ENCODE measurements at places on chromosomes 2 and 18.

DNA sequence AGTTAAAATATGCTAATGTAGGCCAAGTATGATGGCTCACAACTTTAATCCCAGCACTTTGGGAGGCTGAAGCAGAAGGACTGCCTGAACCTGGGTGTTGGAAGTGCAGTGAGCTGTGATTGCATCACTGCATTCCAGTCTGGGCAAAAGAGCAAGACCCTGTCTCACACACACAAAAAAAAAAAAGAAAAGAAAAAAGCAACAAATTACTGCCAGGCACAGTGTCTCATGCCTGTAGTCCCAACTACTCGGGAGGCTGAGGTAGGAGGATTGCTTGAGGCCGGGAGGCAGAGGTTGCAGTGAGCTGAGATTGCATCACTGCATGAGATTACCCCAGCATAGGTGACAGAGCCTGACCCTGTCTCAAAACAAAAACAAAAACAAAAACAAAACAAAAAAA is 110.6 kb downstream of the PRELID3A start:
- peak; percentile 57 for DNase-seq

DNA sequence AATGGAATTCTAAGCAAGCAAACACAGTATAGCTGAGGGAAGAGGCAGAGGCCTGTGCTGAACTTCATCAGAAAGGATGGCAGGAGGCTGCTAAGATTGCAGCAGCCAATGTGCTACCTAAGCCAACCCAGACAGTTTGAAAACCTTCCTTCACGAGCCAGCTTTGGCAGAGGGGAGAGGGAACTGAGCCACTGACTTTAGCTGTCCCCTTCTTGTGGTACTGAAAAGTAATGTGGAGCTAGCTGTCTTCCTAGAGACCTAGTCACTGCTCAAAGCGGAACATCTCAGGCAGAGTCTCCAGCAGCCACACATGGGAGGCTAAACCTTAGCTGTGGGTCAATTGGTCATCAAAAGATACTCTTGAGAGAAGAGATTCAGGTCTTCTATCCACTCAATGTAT is 419.0 kb downstream of the FBXO15 start:
- DNase-seq, result peak; percentile 18

- DNase-seq, result peak; percentile 43
Observed at GRCh38 chr18:31041271-31042083, 1.1 kb downstream of the DSC3 start.

GRCh38 chr2:158130832-158131473 is 29.3 kb downstream of the UPP2 start:
- DNase-seq, result no peak

- DNase-seq, result no peak
Observed at GRCh38 chr2:196987298-196987648, 60.8 kb upstream of the PGAP1 start.

DNA sequence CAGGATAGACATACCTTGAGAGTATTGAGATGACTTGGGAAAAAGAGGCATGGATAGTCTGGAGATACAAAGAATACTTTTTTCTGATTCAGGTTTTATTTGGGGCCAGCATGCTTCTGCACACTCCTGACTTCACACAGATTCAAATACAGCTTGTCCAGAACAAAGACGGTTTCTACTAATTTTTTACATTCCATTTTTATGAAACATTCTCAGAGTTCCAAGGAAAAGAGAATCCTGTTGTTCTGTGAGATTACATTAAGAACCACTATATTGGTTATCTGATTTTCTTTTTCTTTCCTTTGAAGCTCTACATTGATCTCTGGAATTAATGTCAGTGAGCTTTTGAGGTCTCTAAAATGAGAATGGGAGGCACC is 41.0 kb downstream of the PTPRM start:
- DNase-seq, result no peak

- DNase-seq, result no peak
Observed at GRCh38 chr2:205865905-205866441, 183.7 kb downstream of the NRP2 start.

DNA sequence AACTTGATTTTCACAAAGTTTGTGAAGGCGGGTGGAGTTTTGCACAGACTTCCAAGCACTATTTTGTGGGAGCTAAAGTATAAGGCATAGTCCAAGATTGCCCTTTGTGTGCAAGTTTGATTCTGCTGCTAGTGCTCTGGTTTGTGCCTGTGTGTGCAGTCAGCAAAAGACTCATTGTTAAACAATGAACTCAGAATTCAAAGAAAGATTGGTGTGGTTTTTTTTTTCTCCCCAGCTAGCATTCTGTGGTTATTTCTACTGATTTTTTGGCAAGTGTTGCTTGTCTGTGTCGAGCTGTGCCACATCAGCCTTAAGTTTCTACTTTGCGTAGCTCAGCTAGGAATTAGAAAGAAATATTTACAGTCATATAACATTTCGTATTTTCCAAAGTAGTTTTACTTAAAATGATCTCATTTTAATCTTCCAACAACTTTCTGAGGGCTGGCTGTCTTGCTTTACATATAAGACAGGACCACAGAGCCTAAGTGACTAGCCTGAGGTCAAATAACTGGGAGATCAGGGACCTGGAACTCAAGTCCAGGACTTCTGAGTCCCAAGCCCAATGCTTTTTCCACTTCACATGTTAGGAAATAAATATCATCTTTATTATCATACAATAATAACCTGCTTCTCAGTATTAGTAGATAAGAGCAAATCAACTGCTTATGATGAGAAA is 69.8 kb downstream of the BABAM2 start:
- no peak for DNase-seq

- DNase-seq, result peak; percentile 41
Observed at GRCh38 chr2:62306751-62307468, 111.0 kb downstream of the B3GNT2 start.

DNA sequence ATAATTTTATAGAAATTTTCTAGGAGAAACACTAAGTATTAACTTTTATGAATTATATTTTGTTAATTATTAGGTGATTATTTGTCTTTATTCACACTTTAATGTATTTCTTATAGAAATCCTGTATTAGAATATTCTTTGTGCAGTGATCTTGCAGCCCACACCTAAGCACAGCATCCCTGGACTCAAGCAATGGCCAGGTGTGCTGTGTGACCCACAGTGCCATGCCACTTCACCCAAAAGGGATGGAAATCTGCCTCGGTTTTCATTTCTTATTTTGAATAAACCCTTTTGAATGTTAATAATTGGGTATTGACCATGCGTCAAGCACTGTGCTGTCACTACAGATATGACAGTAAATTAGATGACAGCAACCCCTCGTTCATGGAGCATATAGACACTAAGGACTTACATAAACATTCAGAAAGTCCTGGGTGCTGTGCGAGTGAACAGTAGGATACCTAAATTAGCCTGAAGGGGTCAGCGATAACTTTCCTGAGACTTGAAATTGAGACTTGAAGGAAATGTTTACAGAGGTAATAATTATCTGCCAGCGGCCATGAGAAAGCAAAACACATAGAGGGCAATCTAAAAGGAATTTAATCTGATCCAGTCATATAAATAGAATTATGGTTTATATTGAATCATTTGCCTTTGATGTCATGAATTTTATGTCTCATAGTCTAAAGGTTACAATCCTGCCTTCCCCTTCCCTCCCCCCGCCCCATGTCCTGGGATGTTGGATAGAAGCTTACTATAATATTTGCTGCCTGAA is 52.7 kb upstream of the CALCRL start:
- peak; percentile 83 for DNase-seq

DNA sequence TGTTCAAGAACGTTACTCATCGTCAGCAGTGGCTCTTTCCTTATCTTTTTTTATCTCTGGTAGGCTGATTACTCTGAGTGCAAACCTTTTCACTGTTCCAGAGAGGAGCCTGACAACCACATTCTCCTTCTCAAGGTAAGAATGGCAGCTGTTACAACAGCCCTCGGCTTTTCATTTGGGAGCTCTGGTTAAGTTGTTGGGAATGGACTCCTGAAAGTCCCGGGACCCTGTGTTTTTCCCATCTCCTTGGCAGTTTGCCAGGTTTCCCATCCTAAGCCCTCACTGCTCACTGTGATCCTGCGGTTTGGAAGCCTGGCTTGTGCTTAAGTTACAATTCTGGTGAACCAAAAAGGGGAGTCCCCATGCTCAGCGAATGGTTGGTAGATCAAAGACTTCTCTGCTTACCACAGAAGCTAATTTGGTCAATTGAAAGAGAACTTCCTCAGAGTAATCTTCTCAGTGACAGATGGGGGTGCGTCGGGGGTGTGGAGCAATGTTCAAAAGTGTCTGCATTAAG is 122.3 kb downstream of the LYPD6B start:
- peak; percentile 54 for DNase-seq

- no peak for DNase-seq
Observed at GRCh38 chr2:200786423-200786822, 25.3 kb upstream of the BZW1 start.

DNA sequence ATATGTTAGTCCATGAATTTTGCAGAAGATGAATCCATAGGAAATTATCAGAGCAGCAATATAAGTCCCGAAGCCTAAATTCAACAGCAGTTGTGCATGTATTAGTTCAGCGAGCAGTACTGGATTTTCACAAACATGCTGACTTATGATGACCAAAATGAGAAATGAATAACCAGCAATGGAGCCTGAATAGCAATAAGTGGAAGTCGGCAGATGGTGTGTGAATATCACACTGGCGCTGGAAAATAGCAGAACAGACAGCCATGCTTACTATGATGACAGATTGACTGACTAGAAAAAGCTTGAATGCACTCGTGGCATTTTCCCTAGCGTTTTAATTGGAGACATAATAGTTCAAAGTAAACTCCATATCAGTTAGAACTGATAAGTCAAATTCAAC is 1114.5 kb downstream of the DSC3 start:
- DNase-seq, result no peak

GRCh38 chr18:14924226-14924625 is 176.3 kb downstream of the ANKRD30B start:
- DNase-seq, result no peak

GRCh38 chr2:226030788-226031646 is 631.5 kb downstream of the NYAP2 start:
- peak; percentile 97 for DNase-seq

DNA sequence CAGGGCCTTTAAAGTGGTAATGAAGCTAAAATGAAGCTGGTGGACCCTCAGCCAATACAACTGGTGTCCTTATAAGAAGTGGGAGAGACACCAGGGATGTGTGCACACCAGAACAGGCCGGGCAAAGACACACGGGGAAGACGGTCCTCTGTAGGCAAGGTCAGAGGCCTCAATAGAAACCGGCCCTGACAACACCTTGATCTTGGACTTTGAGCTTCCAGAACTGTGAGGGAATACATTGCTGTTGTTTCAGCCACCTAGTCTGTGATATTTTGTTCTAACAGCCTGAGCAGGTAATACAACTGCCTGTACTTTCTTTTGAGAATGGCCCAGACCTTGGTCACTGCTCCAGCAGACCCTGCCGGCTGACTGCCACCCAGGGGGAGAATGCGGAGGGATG is 65.6 kb upstream of the FZD7 start:
- DNase-seq, result no peak

DNA sequence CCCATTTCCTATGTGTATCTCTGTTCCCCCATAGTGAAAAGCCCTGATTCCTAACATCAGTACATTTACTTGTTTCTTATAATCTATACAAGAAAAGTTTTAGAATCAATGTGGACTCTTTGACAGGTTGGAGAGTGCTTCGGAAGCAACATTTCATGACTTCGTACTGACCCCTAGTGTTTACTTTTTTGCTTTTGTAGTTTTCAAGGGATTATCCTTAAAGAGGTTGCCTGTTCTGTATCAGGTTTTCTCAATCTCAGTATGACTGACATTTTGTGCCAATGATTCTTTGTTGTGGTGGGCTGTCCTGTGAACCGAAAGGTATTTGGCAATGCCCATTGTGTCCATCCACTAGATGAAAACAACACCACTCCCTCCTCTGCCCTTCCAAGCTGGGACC is 43.3 kb upstream of the SERPINB2 start:
- DNase-seq, result peak; percentile 47

- DNase-seq, result peak; percentile 99
Observed at GRCh38 chr18:23452728-23453679, at the start of gene RIOK3. RIOK3 (plus strand) TSS chr18:23453287; CDS start chr18:23453440, 153 bp downstream.

DNA sequence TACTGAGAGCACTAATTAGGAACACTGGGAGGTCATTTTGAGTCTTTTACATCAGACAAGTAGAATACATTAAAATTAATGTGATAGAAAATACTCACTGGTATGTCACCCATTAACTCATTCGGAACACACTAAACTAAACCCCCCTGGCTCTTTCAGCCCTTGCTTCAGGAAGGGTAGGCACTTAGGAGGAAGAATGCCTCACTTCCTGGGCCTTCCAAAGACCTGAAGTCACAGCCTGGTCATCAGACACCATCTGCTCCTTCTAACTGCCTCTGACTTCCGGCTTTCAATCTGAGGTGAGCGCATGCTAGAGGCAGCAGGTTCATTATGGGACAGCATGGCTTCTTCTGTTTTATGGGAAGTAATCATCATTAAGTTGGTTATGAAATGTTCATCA is 451.4 kb downstream of the PID1 start:
- DNase-seq, result no peak

GRCh38 chr18:33871363-33872025 is 293.5 kb downstream of the ASXL3 start:
- DNase-seq, result no peak

- no peak for DNase-seq
Observed at GRCh38 chr2:218924757-218925156, 34.7 kb upstream of the CDK5R2 start.

DNA sequence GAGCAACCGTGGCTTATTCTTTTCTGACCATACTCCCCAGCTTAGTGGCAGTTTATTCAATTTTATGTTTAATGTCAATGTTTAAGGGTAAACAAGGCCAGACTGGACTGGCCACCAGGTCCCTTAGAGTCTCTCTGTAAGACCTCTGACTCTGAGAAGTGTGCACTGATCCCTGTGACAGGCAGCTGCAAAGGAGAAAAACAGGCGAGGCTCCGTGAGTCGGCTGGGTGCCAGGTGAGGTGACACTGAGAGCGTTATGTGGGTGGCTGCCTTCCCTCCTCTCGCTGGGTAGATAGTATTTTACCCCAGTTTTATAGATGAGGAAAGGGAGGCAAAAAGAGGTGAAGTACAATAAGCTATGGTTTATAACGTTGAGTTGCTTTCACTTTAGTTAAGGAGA is 139.4 kb upstream of the HDAC4 start:
- DNase-seq, result no peak

GRCh38 chr2:174383796-174384195 is 11.7 kb upstream of the SCRN3 start:
- no peak for DNase-seq

DNA sequence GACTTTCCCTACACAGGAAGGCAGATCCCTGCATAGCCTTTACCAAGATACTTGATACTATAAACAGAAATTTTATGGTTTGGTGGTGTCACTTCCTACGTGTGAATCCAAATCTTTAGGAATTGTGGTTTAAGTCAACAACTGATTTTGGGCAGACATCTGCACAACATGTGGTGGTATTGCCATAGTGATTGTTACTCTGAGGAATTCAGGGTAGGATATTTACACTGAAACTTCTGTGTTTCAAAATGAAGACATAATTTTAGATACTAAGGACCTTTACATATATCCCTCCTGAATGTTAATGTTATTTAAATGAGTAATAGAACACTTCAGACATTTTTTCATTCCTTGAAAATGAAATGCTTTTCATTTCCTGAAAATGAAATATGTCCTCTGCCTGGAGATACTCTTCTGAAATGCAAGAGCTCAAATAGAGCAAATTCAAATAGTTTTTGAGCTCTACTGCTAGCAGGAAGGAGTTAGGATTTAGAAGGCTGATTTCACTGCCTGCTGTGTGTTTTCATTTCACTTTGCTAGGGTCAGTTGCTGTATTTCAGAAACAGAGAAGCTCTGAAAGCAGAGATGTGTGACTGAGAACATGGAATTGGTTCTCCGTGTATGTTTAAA is 77.2 kb downstream of the MDH1 start:
- peak; percentile 29 for DNase-seq

GRCh38 chr18:49690312-49690711 is 123.0 kb downstream of the ACAA2 start:
- DNase-seq, result no peak

GRCh38 chr2:183162362-183162761 is 38.1 kb downstream of the NUP35 start:
- no peak for DNase-seq

Measured in mesendoderm (in vitro differentiated cells).